ENCODE measurements at places on chromosomes 5 and 9.

GRCh38 chr5:108747111-108747773 is 455 bp upstream of the FER start:
- no peak for DNase-seq

GRCh38 chr5:66661149-66661548 is 65.0 kb downstream of the MAST4 start:
- DNase-seq = no peak

- no peak for DNase-seq
Observed at GRCh38 chr9:131233556-131233955, 42.8 kb downstream of the FAM78A start.

GRCh38 chr5:43036856-43037635 is 3.1 kb downstream of the ANXA2R start:
- no peak for DNase-seq

GRCh38 chr5:180599981-180600553 is 8.8 kb upstream of the SCGB3A1 start:
- DNase-seq = no peak

DNA sequence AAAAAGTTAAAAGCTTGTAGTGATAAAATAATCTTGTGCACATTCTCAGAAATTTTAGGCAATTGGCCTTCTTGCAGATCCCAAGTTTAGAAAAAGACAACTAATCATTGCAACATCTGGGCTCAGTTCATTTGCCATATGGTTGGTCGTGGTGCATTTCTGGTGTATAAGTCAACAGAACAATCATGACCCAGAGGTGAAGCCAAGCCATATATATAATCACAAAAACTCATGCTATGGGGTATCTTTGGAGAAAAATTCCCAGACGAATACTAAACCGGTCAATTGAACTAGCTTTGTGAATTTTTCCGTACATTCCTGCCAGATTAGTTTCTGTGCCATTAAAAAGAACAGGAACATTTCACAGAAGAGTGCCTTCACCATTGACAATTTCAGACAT is 50.3 kb downstream of the FYB1 start:
- no peak for DNase-seq

DNA sequence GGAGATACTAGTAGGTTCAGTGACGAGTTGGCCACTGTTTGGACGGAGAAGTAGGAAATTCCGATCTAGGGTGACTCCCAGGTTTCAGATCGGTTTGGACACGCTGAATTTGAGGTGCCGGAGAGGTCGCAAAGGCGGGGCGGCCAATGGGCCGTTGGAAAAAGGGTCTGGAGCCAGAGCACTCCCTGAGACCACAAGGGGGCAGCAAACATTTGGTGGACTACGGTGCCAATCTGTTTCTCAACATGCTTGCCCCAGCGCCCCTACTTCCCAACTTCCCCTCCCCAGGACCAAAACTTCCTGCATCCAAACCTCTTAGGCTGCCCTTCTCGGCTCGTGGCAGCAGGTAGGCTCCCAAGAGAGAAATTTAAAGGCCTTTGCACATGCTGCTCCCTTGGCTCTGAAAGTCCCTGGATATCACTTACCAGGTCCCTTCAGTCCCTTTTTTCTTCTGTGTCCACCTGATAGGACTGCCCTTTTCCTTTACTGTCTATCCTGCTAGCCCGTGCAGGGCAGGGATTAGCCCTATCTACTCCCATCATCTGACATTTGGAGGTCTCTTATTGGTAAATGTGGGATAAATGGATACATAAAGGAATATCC is 992 bp upstream of the RPP25L start:
- DNase-seq = peak; percentile 79

DNA sequence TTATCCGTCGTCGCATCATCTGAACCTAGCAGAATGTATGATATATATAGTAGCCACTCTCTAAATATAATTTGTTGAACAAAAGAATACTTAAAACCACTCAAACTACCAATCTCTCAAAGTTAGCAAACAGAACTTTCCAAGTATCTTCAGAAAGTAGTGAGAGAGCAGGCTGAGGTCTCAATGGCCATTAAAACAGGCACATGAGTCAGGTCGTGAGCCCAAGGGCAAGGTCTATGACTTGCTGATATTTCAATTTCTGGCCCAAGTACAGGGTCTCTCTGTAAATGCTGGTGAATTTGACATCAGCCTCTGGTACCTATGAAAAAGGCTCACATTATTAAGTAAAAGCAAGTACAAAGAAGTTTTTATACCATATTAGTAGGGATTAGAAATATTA is 95.1 kb downstream of the GPR21 start:
- no peak for DNase-seq

DNA sequence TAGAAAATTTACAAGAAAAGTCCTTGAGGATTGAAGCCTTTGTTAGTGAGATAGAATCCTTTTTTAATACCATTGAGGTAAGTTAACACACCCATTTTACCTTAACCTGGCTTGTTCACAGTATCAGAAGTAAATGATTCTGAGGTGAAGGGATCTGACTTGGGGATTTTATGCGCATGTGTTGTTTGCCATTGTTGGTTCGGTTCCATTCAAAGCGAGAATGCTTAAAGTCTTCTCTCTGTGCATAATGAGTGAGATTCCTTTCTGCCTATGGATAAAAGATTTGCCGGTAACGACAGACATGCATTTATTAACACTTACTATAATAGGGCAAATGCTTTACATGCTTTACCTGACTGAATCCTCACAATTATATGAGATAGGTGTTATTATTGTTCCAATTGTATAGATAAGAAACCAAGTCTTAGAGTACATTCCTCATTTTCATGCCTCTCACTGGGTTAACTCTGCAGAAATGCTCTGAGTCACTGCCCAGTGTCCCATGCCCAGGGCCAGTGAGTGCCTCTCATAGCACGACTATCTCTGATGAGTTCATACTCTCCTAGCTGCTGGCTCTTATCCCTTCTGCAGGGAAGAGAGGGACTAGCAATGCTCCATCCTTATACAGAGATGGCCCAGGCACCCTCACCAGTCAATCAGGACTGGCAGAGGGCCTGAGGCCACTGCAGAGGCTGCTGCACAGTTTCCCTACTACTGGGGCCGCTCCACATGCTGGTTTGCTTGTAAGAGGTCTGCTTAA is 54.4 kb downstream of the CMYA5 start:
- no peak for DNase-seq

DNA sequence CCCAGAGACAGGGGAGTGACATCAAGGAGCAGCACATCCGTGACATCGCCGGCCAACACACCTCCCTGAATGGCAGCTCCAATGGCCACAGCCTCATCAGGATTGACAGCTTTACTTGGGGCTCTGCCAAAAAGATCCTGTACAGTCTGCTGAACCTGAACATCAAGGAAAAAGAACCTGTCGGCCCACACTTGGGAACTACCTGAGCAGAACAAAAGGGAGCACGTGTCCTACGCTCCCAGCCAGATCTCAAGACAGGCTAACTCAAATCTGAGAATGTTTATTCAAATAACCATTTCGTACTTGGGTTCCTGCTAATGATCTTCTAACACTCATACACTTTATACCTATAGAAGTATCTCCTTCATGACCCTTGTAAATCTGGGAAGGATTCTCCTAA is 15.3 kb downstream of the HSPA9 start:
- DNase-seq = no peak

GRCh38 chr5:1112596-1113331 is 901 bp upstream of the SLC12A7 start:
- DNase-seq = no peak

- DNase-seq = no peak
Observed at GRCh38 chr5:69517763-69518212, 25.2 kb downstream of the OCLN start.

DNA sequence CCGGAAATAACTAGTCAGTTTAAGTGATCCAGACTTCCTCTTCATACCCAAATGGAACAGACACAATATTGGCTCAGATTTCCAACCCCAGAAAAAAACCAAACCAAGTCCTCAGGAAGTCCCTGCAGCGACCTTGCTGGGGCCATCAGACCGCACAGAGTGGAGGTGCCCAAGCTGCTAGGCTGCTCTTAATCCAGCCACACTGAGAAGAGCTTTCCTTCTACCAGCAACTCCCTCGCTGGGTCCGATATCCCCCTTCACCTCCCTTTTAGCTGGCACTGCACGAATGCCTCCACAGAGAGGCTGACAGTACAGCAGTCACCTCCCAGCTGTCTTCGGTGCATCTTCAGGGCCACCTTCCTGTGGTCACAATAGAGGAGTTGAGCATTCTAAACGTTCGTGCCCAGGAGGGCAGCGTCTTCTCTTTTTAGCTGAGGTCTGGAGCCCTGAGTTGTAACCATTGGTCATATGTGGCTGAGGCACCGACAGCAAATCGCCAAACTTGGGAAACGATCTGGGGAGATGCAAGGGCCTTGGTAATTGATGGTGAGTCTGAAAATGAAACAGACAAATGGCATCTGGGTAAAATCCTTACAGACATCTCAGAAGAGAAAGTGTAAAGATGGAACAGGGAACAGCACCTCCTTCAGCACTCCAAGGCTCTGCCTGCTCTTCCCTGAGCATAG is 5.7 kb downstream of the NAIF1 start:
- DNase-seq = no peak
